ENCODE measurements at places on chromosomes 4 and X.
A peak's percentile ranks its signal among the peaks of the same experiment; 100 is the strongest.

DNA sequence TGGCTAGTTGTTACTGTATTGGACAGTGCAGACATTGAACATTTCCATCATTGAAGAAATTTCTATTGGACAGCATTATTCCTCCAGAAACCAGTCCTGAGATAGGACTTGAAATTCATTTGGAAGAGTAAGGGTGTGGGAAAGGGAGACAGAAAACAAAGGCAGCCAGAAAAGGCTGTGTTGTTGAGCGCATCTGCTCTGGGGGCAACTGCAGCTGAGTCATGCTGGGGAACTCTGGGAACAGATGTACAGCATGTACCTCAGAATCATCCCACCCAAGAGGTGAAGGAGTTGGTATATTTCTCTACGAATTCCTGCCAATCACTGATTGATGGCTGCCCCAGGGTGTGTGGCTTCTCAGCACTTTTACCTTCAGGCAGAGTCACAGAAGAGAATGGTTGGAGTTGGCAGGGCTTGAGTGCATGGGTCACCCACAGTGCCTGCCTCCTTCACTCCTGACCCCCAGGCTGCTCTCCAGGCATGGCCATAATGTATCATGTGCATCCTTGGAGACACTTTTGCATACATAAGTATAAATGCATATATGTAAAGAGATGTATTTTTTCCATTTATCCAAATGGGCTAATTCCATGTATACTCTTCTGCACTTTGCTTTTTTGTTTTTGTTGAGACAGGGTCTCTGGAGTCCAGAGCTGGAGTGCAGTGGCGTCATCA, 39.4 kb downstream of the GEMIN8 start:
- DNase-seq, result no peak

DNA sequence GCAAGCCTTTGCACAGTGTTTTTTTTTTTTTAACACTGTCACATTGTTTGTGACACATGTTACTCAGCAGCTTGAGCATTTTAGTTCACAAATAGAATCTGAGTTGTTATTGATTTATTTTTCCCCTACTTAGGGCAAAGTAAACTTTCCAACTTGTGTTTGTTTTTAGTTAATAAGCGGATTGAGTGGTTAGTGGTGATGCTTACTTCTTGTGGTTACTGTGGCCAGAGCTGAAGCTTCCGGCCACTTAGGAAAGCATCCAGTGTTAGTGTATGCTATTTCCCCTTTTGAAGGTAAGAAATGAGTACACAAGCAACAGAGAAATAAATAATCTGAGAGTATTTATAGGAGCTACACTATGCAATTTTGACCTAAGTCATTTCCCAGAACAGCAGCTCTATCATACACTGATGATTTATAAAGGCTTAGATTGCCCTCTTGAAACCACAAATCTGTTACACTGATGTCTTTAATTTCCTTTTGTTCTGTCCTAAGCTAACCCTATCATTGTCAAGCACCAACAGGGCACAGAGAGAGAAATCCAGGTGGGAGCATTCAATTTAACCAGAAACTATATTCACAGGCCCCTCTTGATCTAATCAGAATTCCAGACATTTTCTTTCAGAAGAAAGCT, 2464.6 kb downstream of the PCDH7 start:
- DNase-seq, result no peak

GRCh38 chrX:53458082-53458481, 23.9 kb upstream of the HSD17B10 start:
- DNase-seq, result no peak

DNA sequence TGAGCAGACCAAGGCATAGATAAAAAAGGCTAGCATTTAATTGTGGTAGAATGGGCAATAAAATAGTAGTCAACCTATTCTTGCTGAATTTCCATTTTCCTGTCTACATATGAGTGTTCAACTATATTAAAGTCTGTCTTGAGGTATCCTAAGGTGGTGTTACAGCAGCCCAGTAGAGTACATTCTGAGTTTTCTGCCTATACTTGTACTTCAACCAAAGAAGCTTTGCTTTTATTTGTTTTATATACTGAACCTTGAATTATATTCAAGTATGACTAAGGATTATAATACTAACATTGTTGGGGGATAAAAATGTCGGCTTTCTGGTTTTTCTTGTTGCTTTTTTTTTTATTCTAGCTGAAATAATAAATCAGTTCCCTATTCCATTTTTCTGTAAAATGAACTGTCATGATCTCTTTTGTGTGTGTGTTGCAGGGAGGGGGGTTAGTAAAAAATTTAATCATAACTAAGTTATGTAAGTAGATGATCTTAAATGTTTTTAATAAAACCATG, 106.7 kb downstream of the PDLIM5 start:
- no peak for DNase-seq

DNA sequence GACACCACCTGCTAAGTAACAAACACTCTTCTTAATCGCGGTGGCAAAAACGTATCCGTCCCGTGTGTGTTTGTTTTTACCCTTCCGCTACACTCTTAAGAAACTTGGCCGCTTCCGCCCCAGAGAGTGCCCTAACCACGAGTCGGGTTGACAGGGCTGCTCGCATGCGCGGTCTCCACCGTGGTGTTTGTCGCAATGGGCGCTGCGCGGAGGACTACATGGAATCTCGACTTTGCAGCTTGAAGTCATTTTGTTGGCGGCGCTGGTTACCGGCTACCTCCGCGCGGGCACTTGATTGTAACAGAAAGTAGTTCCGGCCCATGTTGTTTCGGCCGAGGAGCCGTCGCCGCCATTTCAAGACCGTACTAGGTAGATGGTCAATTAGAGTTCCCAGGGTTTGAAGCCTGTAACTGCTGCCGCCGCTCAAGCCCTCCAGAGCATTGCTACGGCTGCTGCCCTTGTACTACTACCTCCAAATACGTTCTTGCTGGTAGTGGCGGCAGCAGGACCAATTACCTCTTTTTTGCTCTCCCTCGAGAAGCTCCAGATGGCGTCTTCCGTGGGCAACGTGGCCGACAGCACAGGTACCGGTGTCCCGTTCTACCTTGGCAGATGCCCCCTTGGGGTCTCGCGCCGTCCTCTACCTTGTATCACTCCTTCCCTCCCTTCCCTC, at the start of gene OGT:
Gene OGT, plus strand, starts transcription at position 352 of the 673 bp plus-strand sequence. Its CDS starts 196 bp downstream, at position 548.
- DNase-seq, result peak; percentile 98

- DNase-seq, result peak; percentile 80
These were observed 663 bp downstream of the CXorf38 start for GRCh38 chrX:40646489-40647306.

- DNase-seq, result no peak
These were observed 2057.3 kb downstream of the ARAP2 start for GRCh38 chr4:34187056-34187455.

DNA sequence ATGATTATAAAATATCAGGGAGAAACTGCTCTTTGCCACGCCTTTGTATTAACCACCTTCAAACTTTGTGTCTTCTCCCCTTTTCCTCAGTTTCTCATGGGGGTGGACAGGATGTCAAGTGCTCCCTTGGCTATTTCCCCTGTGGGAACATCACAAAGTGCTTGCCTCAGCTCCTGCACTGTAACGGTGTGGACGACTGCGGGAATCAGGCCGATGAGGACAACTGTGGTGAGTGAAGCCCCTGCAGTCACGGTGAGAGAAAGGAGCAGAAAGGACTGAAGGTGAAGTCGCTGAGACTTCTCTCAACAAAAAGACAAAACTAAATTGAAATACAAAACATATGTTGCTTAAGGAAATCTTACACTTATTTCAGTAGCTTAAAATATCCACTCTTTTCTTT, 50.9 kb downstream of the RXFP1 start:
- no peak for DNase-seq
